Osteocyte (in vitro differentiated cells): ENCODE measurements at places on chromosomes 12 and 14. TPM values are rescaled to one million over a fixed set of nuclear protein-coding genes. Genes with fewer than 3 reads are reported as not detected.
A peak's percentile ranks its signal among the peaks of the same experiment; 100 is the strongest.

Gene DPF3
- total RNA-seq, result 5.3 and 5.8 TPM in 2 replicates

Gene DIO2
- total RNA-seq, result 240 and 244 TPM in 2 replicates

Gene RERG
- total RNA-seq, result 83.8 and 92.7 TPM in 2 replicates

Gene KCNH3
- total RNA-seq, result 0.35 TPM in 1 of 2 replicates, not detected in the other

Gene JAG2
- total RNA-seq, result 5.7 and 7.5 TPM in 2 replicates

Gene C14orf132
- total RNA-seq, result 84.8 and 86.9 TPM in 2 replicates

Gene IL22
- total RNA-seq, result not detected in 2 replicates

- no peak overlapping the region for H3K27ac ChIP-seq
- H3K36me3 ChIP-seq, result peaks cover 2% of the 10 kb centered on the region
- H3K27me3 ChIP-seq, result no peaks in the 10 kb centered on the region
- no peak for DNase-seq
- no peaks in the 10 kb centered on the region for H3K4me1 ChIP-seq
Measured at GRCh38 chr12:132572106-132572505, 38.3 kb downstream of the LRCOL1 start.

- H3K27ac ChIP-seq, result peak within 1 kb of the TSS; percentile 66
- H3K27me3 ChIP-seq, result no peaks in the 10 kb centered on the region
- peak; percentile 85 for DNase-seq
Measured at GRCh38 chr12:27332714-27333402, at the start of gene BMAL2. Gene BMAL2, plus strand, starts transcription at chr12:27332836. Its CDS starts 237 bp downstream, at chr12:27333073.

GRCh38 chr14:99685151-99685591, 1.1 kb downstream of the CYP46A1 start:
- H3K27ac ChIP-seq, result no peak overlapping the region
- no peaks in the 10 kb centered on the region for H3K36me3 ChIP-seq
- peak; percentile 46 for DNase-seq
- H3K4me1 ChIP-seq, result peaks cover 2% of the 10 kb centered on the region

DNA sequence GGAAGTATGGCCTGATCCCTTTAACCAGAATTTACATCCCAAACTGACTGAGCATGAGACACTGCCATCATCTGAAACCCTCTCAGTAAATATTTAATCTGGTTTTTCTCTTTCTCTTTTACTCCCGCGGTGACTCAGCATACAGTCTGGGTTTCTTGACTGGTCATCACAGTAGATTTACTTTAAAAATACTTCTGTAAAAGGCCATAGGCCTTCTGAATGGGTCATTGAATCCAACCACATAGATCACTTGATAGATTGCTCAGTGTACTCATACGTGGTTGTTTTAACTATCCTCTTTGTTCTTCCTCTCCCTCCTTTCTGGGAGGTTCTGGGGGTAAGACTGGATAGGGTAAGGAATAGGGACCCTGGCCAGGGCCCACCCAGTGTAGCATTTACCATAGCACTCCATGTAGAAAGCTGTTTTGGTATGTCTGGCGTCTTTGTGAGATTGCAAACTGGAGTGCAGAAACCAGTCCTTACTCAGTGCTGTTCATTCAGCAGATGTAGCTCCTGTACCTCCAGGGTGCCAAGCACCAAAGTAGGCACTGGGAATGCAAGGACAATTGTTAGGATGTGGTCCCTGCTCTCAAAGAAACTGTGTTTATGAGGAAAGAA, 165.7 kb downstream of the SRGAP1 start:
- no peaks in the 10 kb centered on the region for H3K36me3 ChIP-seq
- no peak for DNase-seq
- no peaks in the 10 kb centered on the region for H3K27me3 ChIP-seq
- H3K27ac ChIP-seq, result peak overlapping the region; percentile 34
- H3K4me3 ChIP-seq, result no peak overlapping the region

DNA sequence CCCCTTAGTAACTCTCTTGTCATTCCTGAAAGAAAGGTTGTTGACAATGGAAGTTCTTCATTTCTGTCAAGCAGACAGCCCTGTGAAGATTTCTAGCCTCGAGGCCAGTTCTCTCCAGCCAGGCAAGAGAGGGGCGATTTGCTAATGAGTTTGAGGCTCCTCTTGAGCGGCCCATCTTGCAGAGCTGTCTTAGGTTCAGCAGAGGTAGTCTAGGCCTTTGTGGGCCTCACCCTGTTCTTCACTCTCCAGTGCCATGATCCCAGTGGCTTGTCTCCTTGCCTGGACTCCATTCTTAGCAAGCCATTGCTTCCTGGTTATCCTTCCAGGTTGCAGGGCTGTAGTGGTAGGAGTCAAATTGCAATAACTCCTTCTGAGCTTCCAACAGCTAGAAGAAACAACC, 9.7 kb downstream of the TPH2 start:
- H3K4me3 ChIP-seq, result no peak overlapping the region

DNA sequence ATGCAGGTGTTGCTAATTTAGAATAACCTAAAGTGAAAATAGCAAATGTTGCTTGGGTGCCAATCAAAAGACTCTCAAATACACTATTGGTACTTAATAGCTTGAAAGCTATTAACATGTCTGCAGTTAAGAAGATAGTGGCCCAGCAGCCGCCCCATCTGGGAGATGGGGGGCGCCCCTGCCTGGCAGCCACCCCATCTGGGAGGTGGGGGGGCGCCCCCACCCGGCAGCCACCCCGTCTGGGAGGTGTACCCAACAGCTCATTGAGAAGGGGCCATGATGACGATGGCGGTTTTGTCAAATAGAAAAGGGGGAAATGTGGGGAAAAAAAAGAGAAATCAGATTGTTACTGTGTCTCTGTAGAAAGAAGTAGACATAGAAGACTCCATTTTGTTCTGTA, 923.1 kb upstream of the MDGA2 start:
- no peaks in the 10 kb centered on the region for H3K36me3 ChIP-seq
- no peaks in the 10 kb centered on the region for H3K27me3 ChIP-seq
- H3K27ac ChIP-seq, result no peak overlapping the region

DNA sequence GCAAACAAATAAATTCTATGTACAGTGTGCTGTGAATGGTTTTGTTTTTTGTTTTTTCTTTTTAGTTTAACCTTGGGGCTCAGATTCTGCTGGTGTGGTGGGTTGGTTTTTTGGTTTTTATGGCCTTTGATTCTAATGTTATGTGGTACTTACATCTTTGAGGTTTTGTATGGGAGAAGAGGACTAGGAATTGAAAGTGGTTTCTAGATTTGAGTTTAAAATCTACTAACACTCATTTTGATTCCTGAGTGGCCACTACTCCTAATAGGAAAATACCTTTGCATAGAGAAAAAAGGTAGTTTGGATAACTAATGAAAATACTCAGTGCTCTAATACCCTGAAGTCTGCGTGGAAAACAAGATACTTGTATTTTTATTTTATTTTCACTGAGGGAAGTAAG, 137.7 kb downstream of the MON2 start:
- H3K36me3 ChIP-seq, result peaks cover 8% of the 10 kb centered on the region
- peak overlapping the region; percentile 99 for H3K27ac ChIP-seq
- H3K27me3 ChIP-seq, result no peaks in the 10 kb centered on the region
- no peak for DNase-seq

GRCh38 chr12:8559676-8560075, 19.0 kb upstream of the CLEC4E start:
- H3K4me3 ChIP-seq, result no peak overlapping the region
- no peaks in the 10 kb centered on the region for H3K36me3 ChIP-seq
- DNase-seq, result no peak

GRCh38 chr14:32078023-32078857, 1.1 kb downstream of the ARHGAP5 start:
- peak overlapping the region; percentile 94 for H3K4me3 ChIP-seq
- no peaks in the 10 kb centered on the region for H3K27me3 ChIP-seq
- H3K27ac ChIP-seq, result peak overlapping the region; percentile 97

- no peaks in the 10 kb centered on the region for H3K36me3 ChIP-seq
- no peak for DNase-seq
- H3K27me3 ChIP-seq, result no peaks in the 10 kb centered on the region
- H3K4me3 ChIP-seq, result peak overlapping the region; percentile 14
Measured at GRCh38 chr12:20494851-20495250, 126.5 kb downstream of the PDE3A start.

DNA sequence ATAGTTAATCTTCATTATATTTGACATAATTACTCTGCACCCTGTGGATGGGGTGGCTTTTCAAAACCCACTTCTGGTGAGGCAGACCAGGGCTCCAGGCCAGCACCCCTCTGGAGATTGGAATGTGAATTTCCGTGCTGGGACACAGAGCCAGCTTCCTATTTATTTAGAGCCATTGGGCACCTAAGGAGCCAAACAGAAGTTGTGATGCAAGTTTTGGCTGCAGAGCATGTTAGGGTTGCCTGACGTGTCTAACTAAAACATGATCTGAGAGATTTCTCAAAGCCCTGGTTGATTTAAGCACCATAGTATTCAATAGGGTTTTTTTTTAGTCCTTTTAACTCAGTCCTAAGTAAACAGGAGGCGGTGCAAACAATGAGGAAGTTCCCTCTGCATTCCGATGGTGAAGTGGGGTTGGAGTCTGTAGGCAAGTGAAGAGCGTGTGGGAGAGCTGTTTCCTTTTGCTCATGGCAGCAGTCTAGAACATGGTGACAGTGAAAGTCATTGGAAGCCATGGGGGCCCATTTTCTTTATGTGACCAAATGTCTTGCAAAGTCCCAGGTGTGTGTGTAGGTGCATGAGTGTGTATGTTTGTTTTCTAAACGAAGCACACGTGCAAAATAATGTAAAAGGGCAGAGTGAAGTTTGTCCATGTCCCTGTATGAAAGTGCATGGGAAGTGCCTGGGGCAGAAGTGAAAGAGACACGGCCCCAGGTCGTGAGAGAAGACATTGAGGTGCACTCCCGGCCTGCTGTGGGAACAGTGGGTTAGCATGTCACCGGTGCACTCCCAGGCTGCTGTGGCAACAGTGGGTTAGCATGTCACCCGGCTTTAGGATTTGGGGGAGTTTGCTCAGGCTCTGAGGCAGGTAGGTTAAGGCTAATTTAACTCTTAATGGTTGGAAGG, 117.7 kb downstream of the PRKCH start:
- no peak for DNase-seq
- H3K36me3 ChIP-seq, result no peaks in the 10 kb centered on the region
- H3K4me1 ChIP-seq, result peaks cover 50% of the 10 kb centered on the region
- peak overlapping the region; percentile 46 for H3K4me3 ChIP-seq

- DNase-seq, result no peak
- H3K27me3 ChIP-seq, result no peaks in the 10 kb centered on the region
- no peak overlapping the region for H3K27ac ChIP-seq
- peaks cover 31% of the 10 kb centered on the region for H3K4me1 ChIP-seq
- H3K4me3 ChIP-seq, result peak overlapping the region; percentile 94
Measured at GRCh38 chr14:77709412-77709811, 1.5 kb downstream of the SLIRP start.

GRCh38 chr12:13496111-13496510, 299.6 kb downstream of the EMP1 start:
- no peak overlapping the region for H3K4me3 ChIP-seq
- no peak for DNase-seq
- H3K4me1 ChIP-seq, result no peaks in the 10 kb centered on the region
- H3K27me3 ChIP-seq, result peaks cover 32% of the 10 kb centered on the region
- H3K36me3 ChIP-seq, result no peaks in the 10 kb centered on the region
- H3K27ac ChIP-seq, result no peak overlapping the region

DNA sequence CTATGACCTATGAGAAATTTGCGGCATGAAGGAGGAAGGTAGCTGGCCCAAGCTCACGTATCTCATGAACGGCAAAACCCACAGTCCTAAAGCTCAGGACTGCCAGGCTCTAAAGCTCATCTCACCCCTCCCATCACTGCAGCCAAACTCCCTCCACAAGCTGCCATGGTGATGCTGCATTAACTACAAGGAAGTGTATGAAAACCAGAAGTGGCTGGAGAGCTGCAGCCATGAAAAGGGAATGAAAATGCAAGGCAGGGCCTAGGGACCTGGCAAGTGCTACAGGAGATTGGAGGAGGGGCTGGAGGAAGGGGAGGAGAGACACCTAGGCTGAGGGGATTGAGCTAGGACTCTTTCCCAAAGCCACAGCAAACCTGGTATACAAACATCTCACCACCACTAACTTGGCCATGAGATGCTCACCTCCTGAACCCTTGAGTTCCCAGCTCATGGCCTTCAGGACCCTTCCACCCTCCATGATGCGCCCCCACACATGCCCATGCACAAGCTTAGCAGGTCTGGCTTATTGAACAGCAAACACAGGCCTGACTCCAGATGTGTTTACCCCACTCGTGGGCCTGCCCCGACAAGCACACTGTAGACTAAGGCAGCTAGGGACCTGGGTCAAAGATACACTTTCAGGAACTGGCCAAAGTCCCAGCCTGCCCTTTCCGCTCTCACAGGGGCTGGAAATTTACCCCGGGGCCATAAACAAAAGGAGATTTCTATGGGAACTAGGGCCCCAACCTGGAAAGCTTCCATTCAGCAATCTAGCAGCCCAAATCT, 42.0 kb downstream of the LTBP2 start:
- DNase-seq, result no peak
- H3K36me3 ChIP-seq, result peaks cover 11% of the 10 kb centered on the region
- H3K27me3 ChIP-seq, result no peaks in the 10 kb centered on the region
- peak overlapping the region; percentile 28 for H3K4me3 ChIP-seq
- peaks cover 96% of the 10 kb centered on the region for H3K4me1 ChIP-seq
- peak overlapping the region; percentile 100 for H3K27ac ChIP-seq

DNA sequence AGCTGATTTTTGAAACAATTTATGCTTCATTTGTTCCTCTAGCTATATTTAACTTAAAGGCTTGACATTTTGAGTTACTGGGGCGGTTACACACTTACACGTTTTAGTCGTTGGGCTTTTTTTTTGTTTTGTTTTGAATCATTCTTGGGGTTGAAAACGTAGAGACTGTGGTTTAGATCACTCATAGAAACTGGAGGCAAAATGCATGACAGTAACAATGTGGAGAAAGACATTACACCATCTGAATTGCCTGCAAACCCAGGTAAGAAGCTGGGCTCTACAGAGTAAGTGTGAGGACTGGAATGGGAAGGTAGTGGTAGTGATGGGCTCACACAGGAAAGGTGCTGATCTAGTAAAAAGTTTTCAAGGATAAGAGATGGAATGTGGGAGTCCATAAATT, at the start of gene CLEC2D:
CLEC2D (plus strand) TSS at position 180 of the 400 bp plus-strand sequence; CDS start at position 202, 22 bp downstream.
- no peak for DNase-seq
- H3K4me1 ChIP-seq, result peaks cover 35% of the 10 kb centered on the region
- H3K4me3 ChIP-seq, result no peak within 1 kb of the TSS
- peaks cover 7% of the 10 kb centered on the region for H3K36me3 ChIP-seq

GRCh38 chr12:123089631-123090353, 61.1 kb downstream of the PITPNM2 start:
- DNase-seq, result no peak
- peaks cover 26% of the 10 kb centered on the region for H3K4me1 ChIP-seq
- H3K27ac ChIP-seq, result peak overlapping the region; percentile 36
- H3K27me3 ChIP-seq, result no peaks in the 10 kb centered on the region
- H3K36me3 ChIP-seq, result no peaks in the 10 kb centered on the region

GRCh38 chr12:26786865-26787514, 46.0 kb downstream of the ITPR2 start:
- no peaks in the 10 kb centered on the region for H3K36me3 ChIP-seq
- H3K27ac ChIP-seq, result peak overlapping the region; percentile 87
- no peak overlapping the region for H3K4me3 ChIP-seq
- no peaks in the 10 kb centered on the region for H3K27me3 ChIP-seq
- peaks cover 52% of the 10 kb centered on the region for H3K4me1 ChIP-seq

- H3K4me1 ChIP-seq, result no peaks in the 10 kb centered on the region
- H3K27me3 ChIP-seq, result no peaks in the 10 kb centered on the region
- no peak for DNase-seq
- peaks cover 48% of the 10 kb centered on the region for H3K36me3 ChIP-seq
- H3K27ac ChIP-seq, result no peak overlapping the region
Measured at GRCh38 chr12:120140603-120141002, 24.1 kb upstream of the RAB35 start.
